C1 segment of cervical spinal cord (tissue), 14 donors: ENCODE measurements at places on chromosomes 1 and 21.
A peak's percentile ranks its signal among the peaks of the same experiment; 100 is the strongest.

- DNase-seq, result no peak
Measured at GRCh38 chr1:63782982-63783381, 9.2 kb downstream of the ROR1 start.

GRCh38 chr1:42482635-42483153 is 19.6 kb downstream of the CCDC30 start:
- no peak for DNase-seq

DNA sequence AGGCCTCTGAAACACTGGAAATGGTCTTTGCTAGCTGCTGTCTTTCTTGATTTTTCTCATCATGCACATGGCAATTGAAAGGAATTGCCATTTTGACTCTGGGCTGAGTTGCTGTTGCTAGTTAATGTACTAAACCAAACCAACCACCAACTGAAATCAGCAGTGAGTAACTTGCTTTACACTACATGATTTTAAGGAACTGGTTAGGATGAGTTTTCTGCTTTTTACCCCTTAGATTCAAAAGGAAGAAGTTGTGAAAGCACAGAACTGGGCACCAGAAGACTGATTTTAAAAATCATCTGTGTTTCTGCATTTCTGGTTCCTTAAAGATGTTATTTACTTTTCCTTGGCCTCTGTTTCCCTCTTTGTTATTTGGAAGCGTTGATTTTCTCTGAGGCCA is 361.9 kb downstream of the HLX start:
- no peak for DNase-seq

DNA sequence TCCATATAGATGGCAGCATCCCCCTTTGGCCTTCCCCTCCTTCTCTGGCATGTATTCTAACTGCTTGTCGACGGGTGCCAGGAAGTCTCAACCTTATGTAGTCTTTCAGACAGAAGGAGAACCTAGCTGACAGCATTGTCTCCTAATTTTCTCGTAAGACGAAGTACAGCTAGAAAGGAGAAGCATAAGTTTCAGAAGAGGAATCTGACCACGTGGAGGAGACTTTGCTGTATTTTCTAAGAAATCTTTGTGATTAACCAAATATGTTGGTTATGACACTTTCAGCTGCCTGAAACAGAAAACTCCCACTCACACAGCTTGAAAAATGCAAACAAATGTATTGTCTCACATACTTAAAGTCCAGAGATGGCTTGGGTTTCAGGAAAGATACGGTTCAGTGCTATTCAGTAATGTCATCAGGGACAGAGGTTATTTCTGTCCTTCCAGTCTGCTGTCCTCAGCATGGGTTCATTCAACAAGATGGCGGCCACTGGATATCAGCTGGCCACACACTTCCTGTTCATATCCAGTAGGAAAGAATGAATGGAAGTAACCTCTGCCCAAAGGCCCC is 109.5 kb upstream of the ZNF648 start:
- DNase-seq, result no peak

- DNase-seq, result no peak
Measured at GRCh38 chr1:227774051-227774731, 39.0 kb downstream of the SNAP47 start.

DNA sequence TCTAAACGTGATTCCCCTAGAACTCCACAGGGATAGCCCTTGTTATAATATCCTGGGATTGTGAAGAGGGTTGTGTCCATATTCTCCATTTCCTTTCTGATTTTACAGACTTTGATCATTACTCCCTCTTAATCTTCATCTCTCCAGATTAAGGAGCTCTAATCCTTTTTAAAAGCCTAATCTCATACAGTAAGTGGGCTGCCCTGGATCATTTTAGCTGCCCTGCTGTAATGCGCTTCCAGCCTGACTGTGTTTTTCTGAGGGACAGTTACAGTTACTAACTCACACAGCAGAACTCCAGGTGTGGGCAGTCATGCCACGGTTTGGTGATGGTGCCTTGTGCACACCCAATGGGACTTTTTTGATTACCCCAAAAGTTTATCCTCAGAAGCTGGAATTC is 33.5 kb downstream of the PROX1 start:
- no peak for DNase-seq

- no peak for DNase-seq
Measured at GRCh38 chr1:203426870-203427269, 48.7 kb upstream of the PRELP start.

GRCh38 chr1:60911966-60912697 is 170.2 kb upstream of the NFIA start:
- no peak for DNase-seq

DNA sequence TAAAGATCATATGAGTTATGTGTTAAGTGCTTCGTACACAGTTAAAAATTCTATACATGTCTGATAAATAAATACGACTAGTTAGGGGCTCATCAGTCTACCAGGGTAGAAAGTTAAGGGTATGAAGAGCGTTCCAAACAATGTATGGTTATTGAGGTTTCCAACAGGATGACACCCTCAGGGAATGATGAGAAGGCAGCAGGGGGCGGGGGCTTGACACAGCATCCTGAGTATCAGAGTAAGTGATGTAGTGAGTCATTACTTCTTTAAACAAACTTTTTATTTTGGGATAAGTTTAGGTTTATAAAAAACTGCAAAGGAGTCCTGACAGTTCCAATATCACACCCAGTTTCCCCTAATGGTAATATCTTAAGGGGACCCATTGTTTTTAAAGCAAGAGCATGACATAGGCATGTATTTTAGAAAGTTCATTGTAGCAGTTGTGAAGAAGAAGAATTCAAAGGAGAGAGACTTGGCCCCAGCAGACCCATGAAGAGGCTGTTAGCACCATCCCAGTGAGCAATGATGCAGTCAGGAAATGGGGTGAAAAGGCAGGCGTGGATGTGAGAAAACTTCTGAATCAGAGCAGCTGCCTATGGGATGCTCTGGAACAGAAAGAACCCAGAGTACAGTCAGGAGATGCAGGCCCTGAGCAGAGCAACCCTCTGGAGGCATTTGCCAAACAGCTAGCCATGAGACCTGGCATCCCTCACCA is 15.0 kb upstream of the PSMB2 start:
- no peak for DNase-seq

- no peak for DNase-seq
Measured at GRCh38 chr21:35754583-35754982, 305.7 kb downstream of the SETD4 start.

- DNase-seq, result no peak
Measured at GRCh38 chr1:156911577-156912298, 8.7 kb upstream of the LRRC71 start.

GRCh38 chr1:7912145-7912544 is 28.5 kb downstream of the TNFRSF9 start:
- DNase-seq, result no peak

- peak; percentile 57 for DNase-seq
Measured at GRCh38 chr21:33402001-33402979, 923 bp upstream of the IFNGR2 start.

DNA sequence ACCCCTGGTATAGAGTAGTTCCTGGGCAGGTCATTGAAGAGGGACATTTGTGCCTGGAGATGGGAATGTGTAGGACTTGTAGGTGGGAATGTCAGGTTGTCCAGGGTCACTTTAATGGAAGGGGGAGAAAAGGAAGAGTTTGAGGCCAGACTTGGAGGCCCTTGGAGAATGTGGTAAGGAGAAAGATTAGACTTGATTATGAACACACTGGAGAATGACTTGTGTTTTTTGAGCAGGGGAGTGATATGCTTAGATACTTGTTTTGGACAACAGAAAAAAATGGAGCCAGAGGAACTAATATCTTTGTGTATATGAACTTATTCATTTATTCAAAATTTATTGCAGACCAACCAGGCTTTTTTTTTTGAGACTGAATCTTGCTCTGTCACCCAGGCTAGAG is 17.9 kb downstream of the ELAPOR1 start:
- no peak for DNase-seq

- DNase-seq, result no peak
Measured at GRCh38 chr1:172926070-172926469, 124.7 kb downstream of the TNFSF18 start.

DNA sequence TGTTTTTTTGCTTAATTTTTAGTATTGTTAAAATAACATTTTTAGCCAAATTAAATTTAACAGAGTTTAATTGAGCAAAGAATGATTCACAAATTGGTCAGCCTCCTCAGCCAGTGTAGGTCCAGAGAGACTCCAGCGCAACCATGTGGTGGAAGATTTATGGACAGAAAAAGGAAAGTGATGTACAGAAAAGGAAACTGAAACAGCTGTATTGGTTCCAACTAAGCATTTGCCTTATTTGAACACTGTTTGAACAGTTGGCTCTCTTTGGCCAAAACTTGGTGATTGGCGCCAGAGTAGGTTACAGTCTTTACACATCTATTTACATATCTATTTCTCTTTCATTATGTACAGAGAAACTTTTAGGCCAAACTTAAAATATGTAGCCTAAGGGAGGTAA is 19.4 kb downstream of the RPS6KC1 start:
- DNase-seq, result no peak

DNA sequence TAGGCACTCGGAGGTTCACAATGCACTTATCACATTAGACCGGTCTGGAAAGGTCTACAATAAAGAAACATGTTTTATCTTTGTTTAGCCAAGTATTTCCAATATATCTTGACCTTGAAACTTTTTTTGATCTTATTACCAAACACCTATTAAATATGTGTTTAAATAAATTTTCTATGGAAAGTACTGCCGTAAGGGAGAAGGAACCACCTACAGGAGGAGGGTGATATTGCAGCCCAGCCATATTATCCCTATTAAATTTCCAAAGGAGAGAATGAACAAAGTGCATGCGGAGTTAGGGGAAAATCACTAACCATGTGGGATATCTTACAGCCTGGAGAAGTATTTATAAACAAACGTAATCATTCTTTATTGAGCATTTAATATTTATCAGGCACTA is 14.5 kb downstream of the BRINP2 start:
- no peak for DNase-seq

DNA sequence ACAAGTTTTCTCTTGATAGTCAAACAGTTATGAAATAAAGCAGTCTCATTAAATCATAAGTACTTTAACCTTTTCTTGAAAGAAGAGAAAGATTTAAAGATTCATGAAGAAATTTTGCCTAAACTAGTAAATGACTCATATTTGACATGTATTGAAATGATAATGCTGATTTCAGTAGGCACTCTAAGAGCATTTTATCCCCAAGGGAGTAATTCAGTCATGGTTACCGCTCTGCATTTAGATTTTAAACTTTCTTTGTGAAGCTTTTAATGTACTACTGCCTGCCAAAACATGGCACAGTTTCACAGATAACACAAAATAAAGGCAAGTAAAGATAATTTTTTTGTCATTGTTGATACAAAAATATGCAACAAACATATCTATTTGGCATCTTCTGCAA is 6.8 kb downstream of the USH2A start:
- DNase-seq, result no peak

- DNase-seq, result no peak
Measured at GRCh38 chr1:157274698-157275534, 136.7 kb upstream of the ETV3 start.

- DNase-seq, result no peak
Measured at GRCh38 chr1:234617986-234618736, 8.2 kb upstream of the IRF2BP2 start.

GRCh38 chr1:29569971-29570634 is 333.8 kb downstream of the PTPRU start:
- DNase-seq, result no peak

- no peak for DNase-seq
Measured at GRCh38 chr1:215407575-215407974, 159.5 kb upstream of the KCTD3 start.

DNA sequence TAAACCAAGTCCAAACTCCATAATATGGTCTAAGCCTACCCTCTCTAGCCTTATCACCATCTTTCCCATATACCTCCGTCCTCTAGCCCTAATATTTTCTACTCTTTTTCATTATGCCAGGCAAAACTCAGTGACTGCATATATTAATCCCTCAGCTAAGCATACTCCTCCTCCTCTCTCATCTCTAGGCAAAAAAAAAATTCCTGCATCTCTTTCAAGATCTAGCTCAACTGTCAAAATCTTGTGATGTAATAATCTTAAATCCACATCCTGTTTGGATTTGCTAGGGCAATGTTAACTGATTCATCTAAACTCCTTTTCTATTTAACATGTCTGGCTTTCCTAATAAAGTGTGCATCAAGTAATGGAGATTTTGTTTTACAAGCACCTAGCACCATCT is 20.4 kb downstream of the PRPF38A start:
- no peak for DNase-seq

DNA sequence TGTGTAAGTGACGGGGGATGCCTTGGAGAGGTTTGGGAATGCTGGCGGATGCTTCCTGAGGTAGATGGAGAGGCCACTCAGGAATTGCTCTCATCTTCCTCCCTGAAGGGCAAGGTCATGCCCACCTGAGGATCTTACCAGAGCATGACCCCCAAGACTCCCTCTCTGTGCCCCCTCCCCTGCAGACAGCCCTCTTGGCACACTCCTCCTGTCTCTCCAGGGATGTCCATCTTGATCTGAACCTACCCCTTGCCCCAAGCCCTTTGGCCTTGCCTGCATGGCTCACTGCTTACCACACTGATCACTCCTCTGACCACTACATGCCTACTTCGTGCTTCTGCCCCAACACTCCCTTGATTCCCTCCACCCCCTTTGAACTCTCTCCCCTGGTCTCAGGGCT is 17.9 kb upstream of the MPL start:
- no peak for DNase-seq

- DNase-seq, result no peak
Measured at GRCh38 chr1:109266965-109267364, 16.0 kb downstream of the PSRC1 start.

- no peak for DNase-seq
Measured at GRCh38 chr21:33760641-33761440, 118.5 kb downstream of the ITSN1 start.

DNA sequence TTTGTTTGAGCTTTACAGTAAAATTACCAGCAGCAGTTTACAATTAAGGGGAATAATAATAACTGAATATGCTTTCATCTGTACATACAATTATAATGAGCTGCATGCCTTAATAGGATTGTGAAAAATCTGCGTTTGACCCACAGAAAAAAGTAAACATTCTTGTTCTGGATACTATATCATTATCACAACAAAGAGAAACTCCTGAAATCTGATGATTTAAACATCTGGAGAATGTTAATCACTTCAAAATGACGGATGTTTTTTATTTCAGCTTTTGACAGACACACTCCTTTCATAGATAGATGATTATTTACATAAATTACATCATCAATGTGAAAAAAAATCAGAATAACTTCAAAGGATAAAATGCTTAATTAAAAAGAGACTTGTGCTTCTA is 58.5 kb downstream of the TYW3 start:
- no peak for DNase-seq

DNA sequence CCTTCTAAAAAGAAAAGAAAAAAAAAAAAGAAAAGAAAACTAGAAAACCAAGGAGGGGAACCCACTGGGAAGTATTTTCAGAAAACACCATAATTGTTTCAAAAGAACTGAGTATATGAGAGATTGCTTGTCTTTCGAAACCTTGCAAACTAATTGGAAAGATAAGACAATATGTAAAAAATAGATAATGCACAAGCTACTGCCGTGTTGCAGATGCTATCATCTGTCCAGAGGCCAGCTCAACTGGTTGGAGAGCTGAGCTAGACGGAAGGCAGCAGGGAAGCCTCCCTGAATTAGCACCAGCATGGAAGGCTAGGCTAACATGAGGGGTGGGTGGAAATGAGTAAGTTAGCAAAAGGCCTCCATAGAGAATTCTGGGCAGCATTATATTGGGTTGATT is 16.2 kb upstream of the CACHD1 start:
- no peak for DNase-seq
